ENCODE measurements at places on chromosomes 13 and 19. TPM values are rescaled to one million over a fixed set of nuclear protein-coding genes. Genes with fewer than 3 reads are reported as not detected.
A peak's percentile ranks its signal among the peaks of the same experiment; 100 is the strongest.

GRCh38 chr13:49976314-49977258, 20.3 kb upstream of the TRIM13 start:
- peak; percentile 88 for DNase-seq

- no peak for DNase-seq
Measured at GRCh38 chr13:113805431-113806103, 46.5 kb downstream of the TMEM255B start.

- no peak for DNase-seq
Measured at GRCh38 chr13:48862572-48862971, 113.1 kb upstream of the FNDC3A start.

Gene ZNF556
- total RNA-seq: not detected

Gene GPR18
- not detected for total RNA-seq

Gene ZNF607
- total RNA-seq: 15.5 TPM

- DNase-seq: peak; percentile 16
Measured at GRCh38 chr13:112175162-112176075, 108.5 kb downstream of the SOX1 start.

Gene ZNF699
- total RNA-seq: 7.5 TPM

DNA sequence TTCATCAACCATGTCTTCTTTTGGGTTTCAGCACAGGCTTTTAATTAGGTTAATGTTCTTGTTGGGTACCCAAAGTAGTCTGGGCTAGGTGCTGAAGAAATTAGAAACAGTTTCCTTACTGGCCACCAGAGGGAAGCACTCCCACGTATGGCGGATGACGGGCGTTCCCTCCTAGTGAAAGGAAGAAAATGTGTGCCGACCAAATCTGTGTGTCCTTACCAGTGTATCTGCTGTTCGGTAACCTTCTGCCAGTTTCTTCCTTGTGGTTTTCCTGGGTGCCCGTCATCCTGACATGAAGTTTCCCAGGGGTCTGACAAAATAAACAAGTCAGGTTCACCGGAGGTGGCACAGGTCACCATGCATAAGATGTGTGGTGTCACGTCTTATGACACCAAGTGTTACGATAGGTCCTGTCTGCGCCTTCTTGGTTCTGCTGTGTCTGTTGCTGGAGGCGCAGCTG, 6.0 kb upstream of the WDR88 start:
- peak; percentile 79 for DNase-seq

DNA sequence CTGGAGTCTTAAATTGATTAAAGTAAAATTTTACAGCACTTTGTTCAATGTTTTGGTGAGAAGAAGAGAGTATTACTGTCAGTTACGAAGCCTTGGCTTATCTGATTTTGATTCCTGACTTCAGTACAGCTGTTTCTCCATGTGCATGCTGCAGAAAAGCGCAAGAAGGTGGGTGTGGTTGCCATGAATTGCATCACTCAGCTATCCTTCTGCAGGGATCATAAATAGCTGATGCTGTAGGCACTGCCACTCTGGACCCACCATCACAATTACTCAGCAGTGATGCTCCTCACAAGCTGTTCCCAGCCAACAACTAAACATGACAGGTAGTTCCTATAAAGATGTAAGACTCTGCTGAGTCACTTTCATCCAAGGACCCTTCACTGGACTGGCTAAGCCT, 321.2 kb downstream of the IRS2 start:
- no peak for DNase-seq
